SHP77 (cell line): ENCODE measurements at places on chromosomes 12 and 14.

DNA sequence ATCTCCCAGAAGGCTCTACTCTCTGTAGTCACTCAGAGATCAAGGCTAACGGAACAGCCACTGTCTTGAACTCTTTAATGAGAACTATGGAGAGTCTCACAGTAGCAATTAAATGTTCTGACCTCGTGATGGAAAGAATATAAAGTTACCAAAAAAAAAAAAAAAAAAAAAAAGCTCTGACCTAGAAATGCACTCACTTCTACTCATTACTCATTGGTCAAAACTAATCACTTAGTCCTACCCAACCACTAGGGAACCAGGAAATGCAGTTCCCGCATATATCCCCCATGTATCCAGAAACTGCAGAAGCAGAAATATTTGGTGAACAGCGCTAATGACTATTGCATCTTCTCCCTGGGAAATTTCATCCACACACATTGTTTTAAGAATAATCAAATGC, 29.5 kb upstream of the C12orf76 start:
- DNase-seq: no peak

DNA sequence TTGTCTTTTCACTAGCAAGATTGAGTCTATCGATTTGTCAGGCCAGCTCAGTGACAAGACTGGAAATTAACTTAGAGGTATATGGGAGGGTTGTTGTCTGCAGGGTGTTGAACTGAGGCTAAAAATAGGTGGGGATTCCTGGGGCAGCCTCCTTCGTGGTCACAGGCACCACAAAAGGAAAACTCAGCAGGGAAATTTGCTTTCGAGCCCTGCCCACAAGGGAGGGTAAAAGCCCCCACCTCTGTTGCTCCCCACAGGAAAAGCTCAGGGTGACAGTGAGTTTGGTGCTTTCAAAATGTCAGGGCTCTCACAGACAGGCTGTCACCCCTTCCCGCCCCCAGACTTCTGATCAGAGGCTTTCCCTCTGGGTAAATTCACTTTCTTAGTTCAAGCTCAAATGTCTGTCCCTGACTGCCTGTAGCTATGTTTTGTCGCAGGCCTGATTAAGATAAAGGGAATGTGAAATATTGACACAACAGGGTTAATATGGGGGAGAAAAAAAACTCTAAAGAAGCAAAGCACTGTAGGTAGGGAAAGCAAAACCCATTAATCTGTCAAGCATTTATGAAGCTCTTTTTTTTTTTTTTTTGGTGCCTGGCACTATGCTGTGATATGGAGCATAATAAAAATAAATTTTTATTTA, 11.7 kb upstream of the NFKBIA start:
- no peak for DNase-seq

- DNase-seq: no peak
These were observed 39.3 kb upstream of the RTRAF start for GRCh38 chr14:51950007-51950406.

DNA sequence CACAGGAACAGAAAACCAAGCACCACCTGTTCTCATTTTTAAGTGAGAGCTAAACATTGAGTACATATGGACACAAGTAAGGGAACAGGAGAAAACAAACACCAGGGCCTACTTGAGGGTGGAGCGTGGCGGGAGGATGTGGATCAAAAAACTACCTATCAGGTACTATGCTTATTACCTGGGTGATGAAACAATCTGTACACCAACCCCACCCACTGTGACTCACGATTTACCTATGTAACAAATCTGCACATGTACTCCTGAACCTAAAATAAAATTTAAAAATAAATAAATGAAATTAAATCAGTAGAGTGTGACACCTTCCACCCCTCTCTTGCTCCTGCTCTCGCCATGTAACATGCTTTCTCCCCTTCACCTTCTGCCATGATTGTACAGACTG, 615.5 kb downstream of the RPL10L start:
- no peak for DNase-seq

DNA sequence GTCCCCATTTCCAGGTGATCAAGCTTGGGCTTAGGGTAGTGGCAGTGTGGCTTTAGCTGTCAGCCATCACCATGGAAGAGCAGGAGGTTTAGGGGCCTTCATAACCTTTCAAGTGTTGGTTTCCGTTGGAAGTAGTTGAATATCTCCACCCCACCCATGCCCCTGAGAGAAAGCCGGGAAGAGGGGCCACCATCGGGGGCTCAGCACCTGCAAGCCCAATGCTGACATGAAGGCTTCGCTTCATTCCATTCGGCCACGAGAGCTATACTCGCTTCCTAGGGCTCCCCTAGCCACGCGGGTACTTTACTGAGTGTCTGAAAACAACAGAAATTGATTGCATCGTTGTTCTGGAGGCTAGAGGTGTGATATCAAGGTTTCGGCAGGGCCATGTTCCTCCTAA, 234.8 kb downstream of the ZFP36L1 start:
- DNase-seq: no peak

GRCh38 chr12:55930771-55931316, at the start of gene DGKA:
TSS of gene DGKA (plus strand) at chr12:55931162. CDS start at chr12:55936504, 5,342 bp downstream.
- peak; percentile 40 for DNase-seq

DNA sequence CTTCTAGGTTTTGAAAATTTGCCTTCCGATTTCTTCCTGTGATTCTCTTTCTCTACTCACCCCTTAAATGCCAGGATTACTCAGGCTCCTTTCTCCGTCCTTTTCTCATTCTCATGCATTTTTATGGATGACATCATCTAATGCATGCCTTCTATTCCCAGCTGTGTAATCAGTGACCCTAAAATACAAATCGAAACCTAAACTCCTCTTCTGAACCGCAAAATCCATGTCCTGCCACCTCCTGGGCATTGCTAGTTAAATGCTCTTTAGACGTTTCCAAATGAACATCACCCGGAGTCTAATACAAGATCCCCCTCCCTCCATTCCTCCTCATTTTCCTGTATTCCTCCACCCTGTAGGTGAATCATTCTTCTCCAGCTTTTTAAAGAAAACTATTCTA, 1703.1 kb upstream of the FLRT2 start:
- peak; percentile 44 for DNase-seq

GRCh38 chr12:130185455-130186391, 23.5 kb downstream of the FZD10 start:
- no peak for DNase-seq

DNA sequence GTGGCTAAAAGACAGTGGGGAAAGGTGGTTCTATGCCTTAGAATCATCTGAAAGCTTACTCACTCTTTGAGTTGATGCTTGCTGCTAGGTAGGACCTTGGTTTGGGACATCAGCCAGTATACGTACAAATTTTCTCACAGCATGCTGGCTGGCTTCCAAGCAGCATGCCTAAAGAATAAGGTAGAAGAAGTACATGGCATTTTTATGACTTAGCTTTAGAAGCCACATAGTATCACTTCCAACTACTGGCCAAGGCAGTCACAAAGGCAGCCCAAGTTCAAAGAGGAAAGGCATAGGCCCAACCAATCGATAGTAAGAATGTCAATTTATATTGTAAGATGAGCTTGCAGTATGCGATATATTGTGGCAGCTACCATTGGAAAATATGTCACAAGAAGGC, 284.2 kb upstream of the CAND1 start:
- no peak for DNase-seq

GRCh38 chr12:57142727-57143126, 4.7 kb downstream of the LRP1-AS start:
- no peak for DNase-seq

DNA sequence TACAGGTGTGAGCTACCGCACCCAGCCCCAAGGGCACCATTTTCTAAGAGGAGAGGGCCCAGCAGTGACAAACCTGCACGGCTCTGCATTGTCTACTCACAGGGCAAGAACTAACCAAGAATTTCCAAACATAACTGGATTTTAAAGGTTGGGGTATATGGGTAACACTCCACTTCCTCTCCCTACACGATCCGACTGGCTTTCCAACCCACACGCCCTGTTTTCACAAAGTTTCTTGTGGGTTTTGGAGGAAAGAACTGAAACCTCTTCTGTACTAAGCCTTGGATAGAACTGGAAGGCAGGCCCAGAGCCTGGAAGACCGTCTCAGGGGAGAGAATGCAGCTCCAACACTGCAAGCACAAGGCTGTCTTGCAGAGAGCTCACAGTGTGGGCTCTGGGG, 24.9 kb downstream of the SNRNP35 start:
- no peak for DNase-seq

DNA sequence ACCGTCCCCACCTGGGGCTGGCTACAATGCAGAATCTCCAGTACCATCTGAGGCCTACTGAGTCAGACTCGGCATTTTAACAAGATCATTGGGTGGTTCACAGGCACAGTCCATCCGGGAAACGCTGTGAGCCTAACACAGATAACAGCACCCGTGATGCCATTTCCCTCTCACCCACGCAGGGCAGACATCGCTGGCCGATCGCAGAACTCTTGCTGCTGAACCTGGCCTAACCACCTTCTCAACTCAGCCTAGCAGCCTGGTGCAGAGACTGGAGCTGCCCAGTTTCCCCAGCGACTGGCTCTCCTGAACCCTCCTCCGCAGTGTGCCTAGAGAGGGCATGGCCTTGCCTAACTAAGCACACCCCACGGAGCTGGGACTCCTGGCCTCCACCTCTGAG, 83.3 kb downstream of the NCOR2 start:
- no peak for DNase-seq

- no peak for DNase-seq
These were observed 25.3 kb upstream of the TMEM106C start for GRCh38 chr12:47938093-47938492.

GRCh38 chr14:54652188-54652587, 85.3 kb downstream of the SAMD4A start:
- no peak for DNase-seq

GRCh38 chr12:89352242-89352491, 134 bp downstream of the DUSP6 start:
- no peak for DNase-seq

DNA sequence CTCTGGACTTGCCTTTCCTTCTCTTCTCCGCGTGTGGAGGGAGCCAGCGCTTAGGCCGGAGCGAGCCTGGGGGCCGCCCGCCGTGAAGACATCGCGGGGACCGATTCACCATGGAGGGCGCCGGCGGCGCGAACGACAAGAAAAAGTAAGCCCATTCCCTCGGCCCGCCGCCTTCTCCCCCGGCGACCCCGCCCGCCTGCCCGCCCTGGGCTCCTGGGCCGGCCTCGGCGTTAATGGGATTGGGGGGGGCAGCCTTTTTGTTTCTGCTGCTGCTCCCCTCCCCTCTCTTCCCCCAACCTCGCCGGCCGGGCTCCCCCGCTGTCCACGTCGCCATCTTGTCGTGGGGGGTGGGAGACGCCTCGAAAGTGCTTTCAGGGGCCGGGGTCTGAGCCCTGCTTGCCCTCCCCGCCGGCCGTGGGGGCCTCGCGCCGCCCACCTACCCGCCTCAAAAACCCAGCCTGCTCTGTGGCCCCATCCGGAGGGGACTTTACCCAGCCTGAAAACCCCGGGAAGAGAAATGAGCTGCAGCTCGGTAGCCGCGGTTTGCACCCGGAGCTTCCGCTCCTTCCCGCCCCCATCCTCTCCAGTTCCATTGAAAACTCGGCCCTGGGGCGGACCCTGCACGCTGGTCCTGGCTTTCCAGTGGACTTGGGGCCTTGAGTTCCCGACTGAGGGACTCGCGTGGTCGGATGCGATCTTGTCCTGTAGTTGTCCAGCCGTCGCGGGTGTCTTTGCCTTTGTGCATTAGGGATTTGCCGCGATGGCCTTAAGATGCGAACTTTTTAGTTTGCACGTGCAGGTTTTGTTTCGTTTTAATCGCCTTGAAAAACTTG, 598 bp downstream of the HIF1A start:
- DNase-seq: peak; percentile 61

DNA sequence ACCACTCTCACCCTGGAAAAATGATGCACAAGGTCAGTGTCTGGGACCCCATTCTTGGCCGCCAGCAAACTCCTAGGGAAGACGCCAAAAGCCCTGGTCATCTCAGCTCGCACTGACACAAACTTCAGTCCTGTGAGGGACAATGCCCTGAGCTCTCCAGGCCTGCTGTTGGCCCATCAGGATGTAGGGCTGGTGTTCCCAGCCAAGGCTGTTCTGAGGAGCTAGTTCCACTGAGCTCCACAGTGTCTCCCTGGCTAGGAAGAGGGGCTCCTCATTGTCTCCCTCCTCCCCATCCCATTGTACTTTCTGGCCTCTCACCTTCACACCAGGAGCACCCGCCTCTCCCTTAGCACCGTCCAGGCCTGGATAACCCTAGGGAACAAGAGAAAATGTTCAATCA, 10.8 kb downstream of the COL2A1 start:
- no peak for DNase-seq

DNA sequence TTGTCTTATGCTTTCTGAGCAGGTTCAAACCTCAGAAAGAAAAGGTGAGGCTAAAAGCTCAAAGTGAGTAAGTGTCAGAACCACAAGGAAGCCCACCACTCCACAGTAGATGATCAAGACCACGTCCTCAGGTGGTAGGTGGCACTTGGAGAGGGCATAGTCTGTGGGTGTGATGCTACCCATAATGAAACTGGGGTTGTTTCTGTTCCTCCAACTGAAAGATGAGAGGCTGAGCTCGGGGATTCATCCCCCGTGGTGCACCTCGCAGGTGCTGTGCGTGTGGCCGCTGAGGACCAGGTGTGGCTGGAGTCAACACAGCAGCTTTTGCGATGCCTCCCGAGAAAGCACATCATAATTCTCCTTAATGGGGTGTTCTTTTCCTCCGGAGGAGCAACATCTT, 285.7 kb downstream of the TTC8 start:
- DNase-seq: no peak

- DNase-seq: no peak
These were observed 91.4 kb downstream of the PLCZ1 start for GRCh38 chr12:18646286-18646890.
